ENCODE measurements at places on chromosomes 2 and 18. TPM values are rescaled to one million over a fixed set of nuclear protein-coding genes. Genes with fewer than 3 reads are reported as not detected.
A peak's percentile ranks its signal among the peaks of the same experiment; 100 is the strongest.

CCDC121 gene
- polyA plus RNA-seq = 6.2 TPM

RAX gene
- not detected for polyA plus RNA-seq

MAB21L4 gene
- polyA plus RNA-seq = 0.78 TPM

CCDC102B gene
- polyA plus RNA-seq = 17.0 TPM

CAPG gene
- 17.0 TPM for polyA plus RNA-seq

SGPP2 gene
- polyA plus RNA-seq = 1.3 TPM

ZNF407 gene
- 6.2 TPM for polyA plus RNA-seq

HOXD4 gene
- polyA plus RNA-seq = 3.5 TPM

DPP10 gene
- polyA plus RNA-seq = 0.83 TPM

IL1A gene
- polyA plus RNA-seq = 0.09 TPM

UGT1A10 gene
- not detected for polyA plus RNA-seq

CCDC74B gene
- 0.76 TPM for polyA plus RNA-seq

TUBB6 gene
- 258 TPM for polyA plus RNA-seq

- DNase-seq = peak; percentile 40
Observed at GRCh38 chr2:111072220-111072871, 48.4 kb upstream of the BCL2L11 start.

- DNase-seq = peak; percentile 71
Observed at GRCh38 chr2:211745295-211746097, 793.1 kb downstream of the ERBB4 start.

DNA sequence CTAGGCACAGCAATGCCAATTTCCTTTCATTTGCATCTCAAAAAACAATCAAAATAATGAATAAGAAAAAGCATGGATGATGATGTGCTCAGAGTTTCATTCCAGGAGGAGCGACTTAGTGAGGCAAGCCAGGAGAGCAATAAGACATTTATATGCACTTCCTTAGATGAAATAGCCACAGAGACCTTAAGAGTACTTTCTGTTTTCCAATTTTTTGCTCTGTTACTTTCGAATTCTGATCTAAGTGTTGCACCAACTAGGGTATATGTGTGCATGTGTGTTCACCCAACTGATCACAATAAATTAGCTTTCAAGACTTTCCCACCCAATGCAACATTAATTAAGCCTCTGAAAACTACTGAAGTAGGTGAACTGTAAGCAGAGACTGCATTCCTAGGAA, 709 bp downstream of the RAB27B start:
- peak; percentile 23 for DNase-seq

DNA sequence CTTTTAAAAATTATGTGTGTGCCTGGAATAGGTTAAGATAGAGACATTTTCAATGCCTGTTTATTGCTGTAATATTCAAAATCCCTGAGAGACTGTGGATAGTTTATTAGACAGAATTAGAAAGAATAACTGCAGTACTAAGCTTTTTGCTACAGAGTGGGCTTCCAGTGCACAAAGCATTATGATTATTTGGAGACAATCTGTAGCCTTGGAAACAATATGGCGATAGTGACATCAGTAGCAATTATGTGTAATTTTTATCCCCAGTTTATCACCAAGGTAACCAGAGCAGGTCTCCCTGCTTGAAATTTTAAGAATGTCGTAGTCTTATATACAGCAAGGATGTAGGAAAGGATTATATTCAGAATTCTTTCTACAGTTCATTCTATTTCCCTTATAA, 100.0 kb downstream of the MYO3B start:
- DNase-seq = no peak

GRCh38 chr2:11949732-11950523, 203.5 kb downstream of the LPIN1 start:
- DNase-seq = no peak

GRCh38 chr2:128290356-128290755, 28.3 kb downstream of the HS6ST1 start:
- no peak for DNase-seq

GRCh38 chr2:15945909-15946705, 5.8 kb downstream of the MYCN start:
- DNase-seq = no peak

- no peak for DNase-seq
Observed at GRCh38 chr2:20465716-20466394, 19.0 kb downstream of the RHOB start.

DNA sequence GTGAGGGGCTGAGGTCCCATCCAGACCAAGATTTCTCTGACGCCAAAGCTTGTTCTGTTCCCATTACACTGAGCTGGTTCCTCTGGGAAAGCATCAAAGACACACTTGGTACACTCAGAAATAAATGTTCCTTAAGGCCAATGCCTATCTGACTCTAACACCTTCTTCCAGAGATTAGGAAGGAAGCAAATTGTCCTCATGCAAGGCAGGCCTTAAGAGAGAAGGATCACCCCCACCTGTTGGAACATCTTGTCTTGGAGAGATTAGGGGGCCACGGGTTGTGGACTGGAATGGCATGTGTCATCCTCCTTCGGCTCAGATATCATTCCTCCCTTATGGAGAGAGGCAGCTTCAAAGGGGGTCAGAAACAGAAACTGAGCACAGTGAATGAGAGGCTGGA, 100.2 kb downstream of the ANKRD44 start:
- peak; percentile 59 for DNase-seq

GRCh38 chr2:68553098-68553497, 85.7 kb downstream of the APLF start:
- no peak for DNase-seq

DNA sequence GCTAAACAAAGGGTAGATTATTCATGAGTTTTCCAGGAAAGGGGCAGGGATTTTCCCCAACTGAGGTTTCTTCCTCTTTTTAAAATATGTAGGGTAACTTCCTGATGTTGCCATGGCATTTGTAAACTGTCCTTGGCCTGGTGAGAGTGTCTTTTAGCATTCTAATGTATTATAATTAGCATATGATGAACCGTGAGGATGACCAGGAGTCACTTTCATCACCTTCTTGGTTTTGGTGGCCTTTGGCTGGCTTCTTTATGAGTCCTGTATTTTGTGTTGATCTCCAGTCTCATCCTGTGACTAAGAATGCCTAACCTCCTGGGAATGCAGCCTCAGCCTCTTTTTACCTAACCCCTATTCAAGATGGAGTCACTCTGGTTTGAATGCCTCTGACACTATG, 391.0 kb upstream of the LINC00305 start:
- no peak for DNase-seq

- no peak for DNase-seq
Observed at GRCh38 chr2:38129987-38130386, 54.0 kb upstream of the CYP1B1 start.

DNA sequence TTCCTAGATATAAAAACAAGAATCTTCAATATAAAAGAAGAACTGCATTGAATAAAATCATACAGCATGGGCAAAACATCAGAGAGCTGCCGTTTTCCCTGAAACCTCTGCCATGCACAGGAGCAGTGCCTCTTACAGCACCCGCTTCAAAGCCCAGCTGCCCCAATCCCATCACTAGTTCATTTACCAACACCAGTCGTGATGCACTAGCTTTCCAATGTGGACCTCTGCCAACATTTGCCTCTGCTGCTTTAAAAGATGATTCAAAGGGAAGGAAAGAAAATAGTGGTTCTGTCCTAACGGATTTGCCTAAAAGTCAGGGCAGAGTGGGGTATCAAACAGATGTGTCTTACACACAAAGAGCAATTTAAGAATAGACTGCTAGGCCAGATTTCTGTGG, 43.4 kb upstream of the AP1S3 start:
- DNase-seq = no peak

GRCh38 chr2:39595116-39595515, 70.6 kb upstream of the TMEM178A start:
- DNase-seq = no peak

Measured in muscle of leg (tissue), 16 donors.